ENCODE measurements at places on chromosomes 16 and 17. TPM values are rescaled to one million over a fixed set of nuclear protein-coding genes. Genes with fewer than 3 reads are reported as not detected.
A peak's percentile ranks its signal among the peaks of the same experiment; 100 is the strongest.

DNA sequence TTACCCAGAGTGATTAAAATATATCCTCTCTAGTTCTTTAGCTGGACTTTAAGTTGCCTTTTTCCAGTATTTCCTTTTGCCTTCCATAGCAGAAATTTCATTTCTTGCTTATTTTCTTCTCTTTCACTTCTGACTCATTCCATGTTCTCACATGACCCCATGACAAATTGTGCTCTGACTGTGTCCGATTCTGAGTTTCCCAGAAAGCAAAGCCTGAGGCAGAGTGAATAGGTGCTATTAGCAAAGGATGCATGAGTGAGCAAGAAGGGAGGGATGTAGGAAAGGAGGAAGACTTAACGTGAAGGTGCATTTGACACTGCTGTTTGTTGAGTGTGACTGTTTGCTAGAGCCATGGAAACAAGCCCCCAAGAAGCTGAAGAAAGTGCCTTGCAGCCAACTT is 82.6 kb upstream of the CNTNAP4 start:
- no peak for DNase-seq

DNA sequence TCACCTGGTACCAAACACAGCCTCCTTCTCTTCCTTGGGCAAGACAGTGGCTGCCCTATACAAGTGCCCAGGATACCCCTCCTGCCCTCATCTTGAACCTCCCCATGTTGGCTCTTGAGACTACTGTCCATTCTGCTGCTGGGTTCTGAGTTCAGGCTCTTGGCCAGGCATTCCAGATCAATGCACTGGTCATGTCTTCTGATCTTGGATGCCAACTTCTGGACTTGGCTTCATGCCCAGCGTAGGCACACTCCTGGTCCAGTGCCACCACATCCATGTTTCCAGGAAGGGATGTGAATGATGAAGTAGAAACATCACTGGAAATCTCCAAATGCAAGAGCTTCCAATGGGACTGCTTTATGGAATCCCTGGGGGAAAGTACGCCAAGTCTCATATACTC is 51.5 kb downstream of the DYNLRB2 start:
- DNase-seq, result no peak

- no peak for DNase-seq
These were observed 187.4 kb upstream of the WSB1 start for GRCh38 chr17:27106347-27106981.

DNA sequence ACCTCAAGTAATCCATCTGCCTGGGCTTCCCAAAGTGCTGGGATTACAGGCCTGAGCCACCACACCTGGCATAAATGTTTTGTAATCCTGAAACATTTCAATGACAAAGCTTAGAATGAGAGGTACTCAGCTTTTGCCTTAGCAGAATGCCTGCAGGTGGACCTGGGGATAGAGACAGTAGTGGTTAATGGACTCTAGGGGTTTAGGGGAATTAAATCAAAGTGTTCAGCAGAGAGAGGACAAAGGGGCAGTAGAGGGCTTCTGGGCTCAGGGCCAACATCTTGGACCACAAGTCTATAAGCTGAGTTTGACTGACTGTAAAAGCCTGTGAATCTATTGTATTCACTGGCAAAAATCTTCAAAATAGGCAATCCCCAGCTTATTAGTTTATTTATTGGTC is 36.0 kb upstream of the MED13 start:
- DNase-seq, result no peak

GRCh38 chr16:87464691-87465300 is 28.0 kb downstream of the ZCCHC14 start:
- peak; percentile 68 for DNase-seq

BMERB1 gene
- 12.9 TPM for total RNA-seq

CACNG5 gene
- not detected for total RNA-seq

All from left lung (tissue), 14 donors.